Gastroesophageal sphincter (tissue), 4 donors: ENCODE measurements at places on chromosomes 5 and 9.
A peak's percentile ranks its signal among the peaks of the same experiment; 100 is the strongest.

DNA sequence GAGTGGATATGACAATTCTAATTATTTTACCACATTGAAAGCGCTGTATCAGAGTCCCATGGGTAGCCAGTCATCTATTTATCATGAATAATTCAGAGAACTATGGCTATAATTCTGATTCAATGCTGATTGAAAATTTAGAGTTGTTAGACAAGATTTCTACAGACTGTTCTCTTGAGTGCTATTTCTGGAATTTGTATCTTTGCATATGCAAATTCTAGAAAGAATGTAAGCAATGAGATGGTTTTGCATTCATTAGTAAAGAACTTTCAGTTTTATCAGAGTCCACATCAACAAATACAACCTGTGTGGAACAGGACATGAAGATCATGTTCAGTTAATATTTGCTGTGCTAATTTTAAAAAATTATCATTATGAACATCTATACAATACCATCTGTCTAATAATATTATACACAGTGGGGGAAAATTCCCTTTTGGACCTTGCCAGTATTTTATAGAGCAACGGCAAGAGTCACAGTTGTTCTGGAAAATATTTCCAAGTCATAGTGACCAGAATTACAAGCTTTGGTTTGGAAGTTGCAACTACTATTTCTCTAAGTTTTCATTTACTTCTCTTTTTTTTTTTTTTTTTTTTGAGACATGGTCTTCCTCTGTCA, 372.7 kb upstream of the PTGER4 start:
- no peak for ATAC-seq

DNA sequence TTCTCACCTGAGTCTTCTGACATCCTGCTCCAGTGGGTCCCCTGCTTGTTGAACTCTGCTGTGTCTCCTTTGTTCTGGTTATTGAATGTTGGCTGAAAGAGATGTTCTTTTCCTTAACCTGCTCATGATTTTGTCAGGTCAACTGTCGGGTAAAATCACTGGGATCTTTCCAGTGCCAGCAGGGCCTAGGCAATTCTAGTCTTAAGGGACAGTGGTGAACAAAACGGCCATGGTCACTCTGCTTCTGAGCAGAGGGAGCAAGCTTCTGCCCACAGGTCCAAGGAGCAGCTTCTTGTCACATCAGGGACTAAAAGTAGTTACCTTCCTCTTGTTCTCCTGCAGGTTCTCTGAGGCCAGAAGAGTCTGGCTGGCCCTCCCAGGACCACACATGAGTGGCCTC, 65.6 kb downstream of the SEC61B start:
- no peak for ATAC-seq

DNA sequence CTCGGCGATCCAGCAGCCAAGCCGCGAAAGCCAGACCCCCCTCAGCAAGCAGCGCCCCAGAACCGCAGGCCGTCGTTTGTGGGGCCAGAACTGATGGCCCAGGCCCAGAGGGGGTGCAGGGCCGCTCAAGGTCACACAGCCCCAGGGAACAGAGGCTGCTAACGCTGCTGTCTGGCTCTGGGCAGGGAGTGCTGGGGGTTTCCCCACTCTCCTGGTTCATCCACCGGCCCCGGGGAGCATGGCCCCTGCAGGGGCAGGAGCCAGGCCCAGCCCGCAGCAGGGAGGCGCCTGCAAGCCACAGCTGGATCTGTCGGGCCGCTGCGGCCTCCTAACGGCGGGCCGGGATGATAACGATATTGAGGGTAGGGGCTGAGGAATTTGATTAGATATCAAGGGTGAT, 64.8 kb upstream of the IGFBPL1 start:
- no peak for ATAC-seq

DNA sequence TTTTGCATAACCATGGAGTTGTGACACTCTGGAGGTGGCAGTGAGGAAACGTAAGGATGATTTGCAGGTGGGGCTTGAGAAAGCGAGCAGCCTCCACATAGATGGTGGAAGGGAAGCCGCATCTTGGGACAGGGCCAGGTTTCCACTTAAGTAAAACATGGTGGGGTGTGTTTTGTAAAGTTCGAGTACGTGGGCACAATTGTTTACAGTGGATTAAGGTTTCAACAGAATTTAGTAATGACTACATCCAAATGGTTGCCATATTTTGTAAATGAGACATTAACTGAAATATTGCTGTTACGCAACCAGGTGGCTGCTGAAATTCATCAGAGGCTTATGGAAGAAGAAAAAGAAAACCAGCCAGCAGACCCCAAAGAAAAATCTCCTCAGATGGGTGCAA, 85.4 kb upstream of the IL7R start:
- no peak for ATAC-seq

- no peak for ATAC-seq
Measured at GRCh38 chr5:80805038-80805437, 150.3 kb upstream of the DHFR start.

DNA sequence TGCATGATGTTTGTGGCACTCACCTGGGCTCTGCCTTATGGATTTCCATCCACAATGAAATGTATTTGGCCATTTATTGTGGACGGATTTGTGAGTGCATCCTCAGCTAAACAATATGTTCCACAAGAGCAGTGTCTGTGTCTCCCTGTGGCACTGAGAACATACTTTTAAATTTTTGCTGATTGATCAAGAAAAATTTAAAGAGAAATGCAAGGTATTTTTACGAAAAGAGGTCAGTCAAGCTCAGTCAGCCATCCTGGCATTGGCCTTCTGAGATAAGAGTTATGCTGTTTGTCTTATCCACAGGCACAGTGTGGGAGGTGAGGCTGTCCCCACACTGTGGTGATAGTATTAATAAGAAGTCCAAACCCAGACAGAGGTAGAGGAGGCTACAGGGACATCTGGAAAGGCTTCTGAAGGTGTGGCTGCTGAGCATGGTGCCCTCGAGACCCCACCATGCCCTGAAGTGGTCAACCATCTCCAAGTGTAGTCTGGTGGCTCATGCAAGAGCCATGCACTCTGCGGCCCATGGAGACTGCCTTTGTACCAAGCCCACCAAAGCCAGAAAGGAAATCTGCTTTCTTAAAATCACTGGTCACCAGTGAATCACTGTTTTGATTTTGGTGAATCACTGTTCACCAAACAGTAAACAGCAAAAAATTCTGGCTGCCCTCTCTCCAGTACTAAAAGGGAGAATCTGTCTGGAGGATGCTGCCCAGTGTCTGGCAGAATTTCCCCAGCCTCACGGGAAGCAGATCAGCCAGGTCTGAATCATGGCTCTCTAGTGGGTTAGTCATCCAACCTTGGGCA, 28.8 kb downstream of the SPOCK1 start:
- ATAC-seq: peak; percentile 90

GRCh38 chr5:158869854-158870253, 229.9 kb downstream of the EBF1 start:
- ATAC-seq: no peak

DNA sequence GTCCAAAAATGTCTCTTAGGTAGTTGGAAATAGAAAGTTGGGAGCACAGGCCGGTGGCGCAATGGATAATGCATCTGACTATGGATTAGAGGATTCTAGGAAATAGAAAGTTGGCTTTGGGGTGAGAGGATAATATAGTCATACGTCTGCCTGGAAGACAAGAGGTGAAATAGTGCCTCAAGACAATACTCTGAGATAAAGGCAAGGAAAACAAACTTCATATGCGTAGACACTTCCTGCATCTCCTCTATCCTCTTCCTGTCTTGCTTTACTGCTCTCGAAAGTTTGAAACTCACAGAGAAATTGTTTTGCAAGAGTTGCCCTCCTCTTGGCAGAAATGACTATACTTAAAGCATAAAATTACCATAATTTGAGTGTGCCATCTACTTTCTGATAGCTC, 153.2 kb upstream of the FBXL7 start:
- no peak for ATAC-seq

GRCh38 chr9:12785260-12785770, 10.5 kb downstream of the LURAP1L start:
- peak; percentile 73 for ATAC-seq

- no peak for ATAC-seq
Measured at GRCh38 chr9:15240927-15241326, 66.1 kb downstream of the TTC39B start.

- no peak for ATAC-seq
Measured at GRCh38 chr9:138033950-138034349, 156.4 kb downstream of the CACNA1B start.

- no peak for ATAC-seq
Measured at GRCh38 chr9:116075191-116075590, 78.4 kb upstream of the PAPPA start.

- ATAC-seq: no peak
Measured at GRCh38 chr5:45411971-45412612, 284.1 kb downstream of the HCN1 start.

- ATAC-seq: no peak
Measured at GRCh38 chr9:107810461-107810961, 320.9 kb upstream of the KLF4 start.

DNA sequence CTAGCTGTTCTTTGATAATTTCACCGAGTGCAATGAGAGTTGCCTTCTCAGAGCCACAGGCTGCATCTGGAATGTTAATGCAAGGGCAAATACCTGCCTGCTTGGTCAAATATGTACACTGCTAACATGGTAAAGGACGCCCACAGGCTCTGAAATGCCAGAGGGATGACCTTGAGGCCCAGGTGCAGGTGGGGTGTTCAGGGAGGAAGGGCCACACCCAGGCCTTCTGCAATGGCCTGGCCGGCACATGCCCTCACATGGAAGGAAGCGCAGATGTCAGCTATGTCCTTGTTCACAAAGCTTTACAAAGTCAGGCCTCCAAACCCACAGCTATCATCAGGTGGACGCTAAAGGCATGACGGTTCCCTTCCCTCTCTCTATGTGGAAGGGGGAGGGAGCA, 48.6 kb downstream of the HRH2 start:
- ATAC-seq: no peak

GRCh38 chr9:5364294-5365024, 24.8 kb upstream of the RLN1 start:
- no peak for ATAC-seq

- ATAC-seq: no peak
Measured at GRCh38 chr5:56475689-56476486, 242.8 kb upstream of the ANKRD55 start.

DNA sequence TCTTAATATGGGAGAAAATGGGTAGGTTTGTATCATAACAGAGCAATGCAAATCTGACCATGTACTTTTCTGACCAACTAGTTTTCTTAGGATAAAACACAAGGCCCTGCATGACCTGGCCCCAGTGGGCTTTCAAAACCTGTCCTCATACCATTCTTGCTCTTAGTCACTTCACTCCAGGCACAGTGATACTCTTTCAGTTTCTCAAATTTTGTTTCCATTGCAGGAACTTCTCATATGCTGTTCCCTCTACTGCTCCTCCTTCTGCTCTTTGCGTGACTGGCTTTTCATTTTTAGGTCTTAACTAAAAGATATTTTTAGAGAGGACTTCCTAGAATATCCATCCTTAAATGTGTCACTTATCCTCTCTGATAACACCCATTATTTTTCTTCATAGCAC, 112.4 kb downstream of the INIP start:
- no peak for ATAC-seq

- no peak for ATAC-seq
Measured at GRCh38 chr5:177373806-177374205, 10.4 kb upstream of the SLC34A1 start.

- no peak for ATAC-seq
Measured at GRCh38 chr9:105860516-105860915, 166.2 kb downstream of the TMEM38B start.

GRCh38 chr5:37355161-37355560, 15.7 kb downstream of the NUP155 start:
- ATAC-seq: no peak

DNA sequence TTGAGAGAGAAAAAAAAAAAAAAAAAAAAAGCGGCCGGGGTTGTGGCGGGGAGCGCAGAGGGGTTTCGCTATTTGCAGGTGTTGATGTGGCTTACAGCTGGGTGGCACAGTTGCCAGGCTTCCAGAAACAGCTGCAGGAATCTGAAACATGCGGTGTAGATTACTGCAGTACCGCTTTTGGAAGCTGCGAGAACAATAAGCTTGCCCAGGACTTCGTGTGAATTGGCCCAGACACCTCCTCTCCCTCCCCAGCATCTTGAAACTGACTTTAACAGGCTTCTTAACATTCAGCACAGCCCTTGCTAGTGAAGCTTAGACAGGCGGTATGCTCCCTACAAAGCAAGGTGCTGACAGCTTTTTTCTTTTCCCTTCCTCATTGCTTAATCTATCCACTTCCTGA, 104.0 kb downstream of the ATP10B start:
- ATAC-seq: no peak

DNA sequence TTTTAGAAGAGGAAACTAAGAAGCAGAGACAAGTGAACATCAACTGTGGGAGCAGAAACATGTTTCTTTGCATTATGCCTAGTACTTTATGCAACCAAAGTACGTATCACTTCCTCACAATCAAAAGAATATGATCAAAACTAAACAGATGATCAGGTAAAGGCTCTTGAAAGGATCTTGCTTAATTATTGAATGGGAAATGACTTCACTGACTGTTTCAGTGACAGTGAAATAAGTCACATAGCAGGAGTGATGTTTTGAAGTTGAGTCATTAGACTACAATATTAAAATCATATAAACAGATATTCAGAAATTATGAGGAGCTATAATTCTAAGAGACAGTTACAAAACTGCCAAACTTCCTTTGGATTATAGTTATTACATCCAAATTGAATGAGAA, 527.3 kb downstream of the MTRR start:
- ATAC-seq: no peak

- ATAC-seq: no peak
Measured at GRCh38 chr5:80782626-80783025, 127.8 kb upstream of the DHFR start.

DNA sequence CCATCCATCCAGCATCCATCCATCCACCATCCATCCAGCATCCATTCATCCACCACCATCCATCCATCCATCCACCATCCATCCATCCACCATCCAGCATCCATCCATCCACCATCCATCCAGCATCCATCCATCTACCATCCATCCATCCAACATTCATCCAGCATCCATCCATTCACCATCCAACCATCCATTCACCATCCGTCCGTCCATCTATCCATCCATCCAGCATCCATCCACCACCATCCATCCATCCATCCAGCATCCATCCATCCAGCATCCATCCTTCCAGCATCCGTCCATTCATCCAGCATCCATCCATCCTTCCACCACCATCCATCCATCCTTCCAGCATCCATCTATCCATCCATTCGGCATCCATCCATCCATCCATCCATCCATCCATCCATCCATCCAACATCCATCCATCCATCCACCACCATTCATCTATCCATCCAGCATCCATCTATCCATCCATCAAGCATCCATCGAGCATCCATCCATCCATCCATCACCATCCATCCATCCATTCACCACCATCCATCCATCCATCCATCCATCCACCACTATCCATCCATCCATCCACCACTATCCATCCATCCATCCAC, 32.4 kb upstream of the WDR5 start:
- no peak for ATAC-seq
